Jurkat, Clone E6-1 (cell line): ENCODE measurements at places on chromosomes 16 and 17.

GRCh38 chr16:59566446-59566845 is 832.3 kb upstream of the GOT2 start:
- DNase-seq: no peak

DNA sequence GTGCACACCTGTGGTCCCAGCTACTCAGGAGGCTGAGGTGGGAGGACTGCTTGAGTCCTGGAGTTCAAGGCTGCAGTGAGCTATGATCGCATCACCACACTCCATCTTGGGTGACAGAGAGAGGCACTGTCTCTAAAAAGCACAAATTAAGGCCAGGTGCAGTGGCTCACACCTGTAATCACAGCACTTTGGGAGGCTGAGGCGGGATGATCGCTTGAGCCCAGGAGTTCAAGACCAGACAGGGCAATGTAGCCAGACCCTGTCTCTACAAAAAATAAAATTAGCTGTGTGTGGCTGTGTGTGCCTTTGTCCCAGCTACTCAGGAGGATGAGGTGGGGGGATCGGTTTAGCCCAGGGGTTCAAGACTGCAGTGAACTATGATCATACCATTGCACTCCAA is 81.6 kb downstream of the BMERB1 start:
- no peak for DNase-seq

DNA sequence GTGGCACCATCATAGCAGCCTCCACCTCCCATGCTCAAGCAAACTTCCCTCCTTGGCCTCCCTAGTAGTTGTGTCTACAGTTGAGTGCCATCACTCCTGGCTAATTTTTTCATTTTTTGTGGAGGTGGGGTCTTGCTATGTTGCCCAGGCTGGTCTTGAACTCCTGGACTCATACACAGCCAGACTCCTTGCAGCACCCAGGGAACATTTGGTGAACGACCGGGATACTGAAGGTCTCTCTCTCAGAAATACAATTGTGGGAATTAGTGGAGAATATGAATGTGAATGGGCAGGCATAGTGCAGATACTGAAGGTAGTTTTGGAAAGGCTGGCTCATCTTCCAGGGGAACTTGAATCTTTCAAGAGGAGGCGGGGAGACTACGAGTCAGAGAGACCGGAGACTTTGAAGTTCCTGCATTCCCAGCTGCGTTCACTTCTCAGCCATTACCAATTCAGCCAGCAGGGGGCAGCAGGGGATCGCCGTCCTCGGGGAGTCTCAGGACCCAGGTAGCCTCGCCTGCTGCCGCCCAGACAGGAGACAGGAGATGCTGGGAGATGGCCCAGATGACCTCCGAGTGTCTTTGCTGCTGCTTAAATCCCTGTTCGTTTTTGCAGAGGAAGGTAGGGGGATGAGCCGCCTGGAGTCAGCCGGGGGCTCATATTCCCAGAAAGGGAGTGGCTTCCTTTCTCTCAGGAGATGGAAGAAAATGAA is 68.6 kb downstream of the HAPSTR1 start:
- DNase-seq: peak; percentile 18

GRCh38 chr16:57341441-57342303 is 16.9 kb upstream of the CCL22 start:
- DNase-seq: no peak

DNA sequence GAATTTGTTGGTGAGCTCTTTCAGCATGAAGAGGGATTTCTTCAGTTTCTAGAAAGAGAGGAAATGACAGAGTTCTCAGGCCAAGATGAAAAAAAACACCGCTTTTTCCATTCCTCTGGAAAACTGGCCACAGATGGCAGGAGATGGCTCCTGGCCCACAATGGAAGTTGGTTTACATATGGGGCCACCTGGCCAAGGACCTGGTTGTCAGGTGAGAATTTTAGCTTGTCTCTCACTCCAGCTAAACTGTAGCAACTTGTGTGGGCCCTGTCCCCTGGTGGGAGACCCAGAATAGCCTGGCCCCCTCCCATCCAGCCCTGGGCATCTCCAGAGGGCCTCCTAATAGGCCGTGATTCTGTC is 33.6 kb downstream of the LGALS9 start:
- no peak for DNase-seq

DNA sequence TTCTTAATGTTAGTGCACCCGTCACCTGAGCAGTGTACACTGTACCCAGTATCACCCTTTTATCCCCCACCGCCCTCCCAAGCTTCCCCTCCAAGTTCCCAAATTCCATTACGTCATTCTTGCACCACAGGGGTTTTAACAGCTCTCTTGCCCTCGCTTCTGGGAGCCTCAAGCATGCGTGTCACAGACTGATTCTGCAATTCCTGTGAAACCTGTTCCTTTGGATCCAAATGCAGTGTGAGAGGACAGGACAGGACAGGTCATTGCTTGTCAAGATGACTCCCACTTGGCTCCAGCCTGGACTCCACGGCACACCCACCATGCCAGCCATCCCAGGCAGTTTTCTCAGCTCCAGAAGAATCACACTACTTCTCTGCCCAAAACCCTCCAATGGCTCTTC is 44.1 kb downstream of the CYB5D2 start:
- no peak for DNase-seq

DNA sequence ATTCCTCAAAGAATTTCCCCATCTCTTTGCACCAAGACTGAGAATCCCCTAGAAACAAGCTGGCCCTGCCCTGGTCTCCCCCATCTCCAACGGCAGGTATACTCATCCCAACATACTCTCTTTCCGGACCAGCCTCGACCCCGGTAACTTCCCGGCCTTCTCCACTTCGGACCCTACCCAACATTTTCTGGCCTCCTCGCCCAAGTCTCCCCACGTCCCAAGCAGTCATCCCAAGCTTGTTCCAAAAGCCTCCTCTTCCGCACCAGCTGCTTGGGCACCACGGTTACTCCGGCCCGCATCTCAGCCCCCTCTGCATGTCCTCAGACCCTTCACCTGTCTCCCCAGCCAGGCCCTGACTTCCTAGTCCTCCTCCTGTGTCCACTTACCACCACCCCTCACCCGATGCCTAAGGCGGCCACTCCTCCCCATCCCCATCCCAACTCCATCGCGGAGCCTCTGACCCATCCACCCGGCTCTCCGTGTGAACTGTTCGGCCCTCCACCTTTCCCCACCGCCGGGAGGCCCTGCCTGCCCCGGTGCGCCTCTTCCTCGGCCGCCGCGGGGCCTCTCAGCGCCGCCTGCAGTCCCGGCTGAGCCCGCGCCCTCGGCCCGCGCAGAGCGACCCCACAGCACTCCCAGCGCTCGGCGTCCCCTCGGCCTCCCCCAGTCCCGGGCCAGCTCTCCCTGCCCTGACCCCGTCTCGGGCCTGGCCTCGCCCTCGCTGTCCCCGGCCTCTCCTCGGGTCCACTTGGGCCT is 994 bp downstream of the PITPNA start:
- DNase-seq: no peak

DNA sequence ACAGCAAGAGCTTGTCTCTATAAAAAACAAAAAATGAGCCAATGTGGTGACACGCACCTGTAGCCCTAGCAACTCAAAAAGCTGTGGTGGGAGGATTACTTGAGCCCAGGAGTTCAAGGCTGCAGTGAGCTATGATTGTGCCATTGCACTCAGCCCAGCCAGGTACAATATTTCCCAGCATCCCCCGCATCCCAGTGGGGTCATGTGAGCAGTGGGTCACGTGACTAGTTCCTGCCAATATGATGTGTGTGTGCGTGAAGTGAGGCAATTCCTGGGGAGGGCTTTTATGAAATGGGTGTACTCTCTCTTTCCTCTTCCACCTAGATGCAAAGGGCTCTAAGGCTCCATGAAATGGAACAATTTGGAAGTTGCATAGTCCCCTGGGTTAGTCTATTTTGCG is 81.3 kb downstream of the GSG1L start:
- DNase-seq: peak; percentile 37

DNA sequence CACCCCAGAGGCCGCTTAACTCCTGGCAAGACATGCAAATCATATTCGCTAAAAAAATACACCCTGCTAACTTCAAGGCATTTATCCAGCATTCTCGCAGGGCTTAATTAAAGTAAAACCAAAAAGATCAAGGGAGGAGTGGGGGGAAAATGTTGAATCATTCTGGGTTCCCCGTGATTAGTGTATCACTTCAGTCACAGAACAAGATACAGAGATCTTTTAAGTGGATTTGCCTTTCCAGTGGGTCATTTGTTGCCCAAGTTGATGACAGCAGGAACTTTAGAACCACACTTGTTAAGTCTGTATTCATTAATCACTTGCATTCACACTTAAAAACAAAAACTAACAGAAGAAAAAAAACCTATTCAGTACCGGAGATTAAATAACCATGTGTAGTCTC is 17.3 kb downstream of the CRYBA1 start:
- DNase-seq: no peak

- DNase-seq: no peak
Observed at GRCh38 chr17:74276051-74276476, 2.0 kb downstream of the DNAI2 start.

- no peak for DNase-seq
Observed at GRCh38 chr17:72136692-72137091, 15.9 kb downstream of the SOX9 start.

DNA sequence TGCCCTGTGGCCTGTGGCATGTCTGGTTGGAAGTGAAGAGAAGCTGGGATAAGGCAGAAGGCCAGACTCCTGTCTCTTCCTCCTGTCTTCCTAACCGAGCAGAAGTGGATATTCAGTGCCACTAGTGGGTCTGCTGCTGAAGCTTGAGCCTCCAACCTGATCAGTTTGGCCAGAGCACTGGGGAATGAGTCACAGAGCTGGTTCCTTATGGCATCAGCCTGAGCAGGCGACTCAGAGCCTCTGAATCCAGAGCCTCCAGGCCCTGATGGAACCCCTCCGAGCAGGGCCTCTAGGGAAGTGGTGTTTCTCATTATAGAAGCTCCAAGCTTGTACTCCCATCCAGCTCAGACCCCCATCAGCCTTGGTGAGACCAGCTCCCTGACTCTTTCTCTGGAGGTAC is 2.0 kb downstream of the WSCD1 start:
- no peak for DNase-seq

DNA sequence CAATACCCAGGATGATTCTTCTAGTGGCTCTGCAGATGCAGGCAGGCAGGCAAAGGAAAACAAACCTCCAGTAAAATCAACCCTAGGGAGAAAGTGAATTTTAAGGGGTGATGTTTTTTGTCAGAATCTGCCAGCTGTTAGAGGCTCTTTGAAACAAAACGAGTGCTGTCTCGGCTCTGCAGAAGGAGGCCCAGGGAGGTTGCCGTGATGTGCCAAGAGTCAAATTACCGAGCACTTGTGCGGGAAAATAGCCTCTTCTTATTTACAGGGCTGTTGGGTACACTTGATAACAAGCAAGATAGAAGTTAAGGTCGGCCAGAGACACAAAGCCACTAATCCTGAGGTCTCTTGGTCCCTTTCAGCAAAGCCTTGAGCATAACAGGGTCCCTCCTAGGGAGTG is 68.9 kb upstream of the EEF2KMT start:
- no peak for DNase-seq

DNA sequence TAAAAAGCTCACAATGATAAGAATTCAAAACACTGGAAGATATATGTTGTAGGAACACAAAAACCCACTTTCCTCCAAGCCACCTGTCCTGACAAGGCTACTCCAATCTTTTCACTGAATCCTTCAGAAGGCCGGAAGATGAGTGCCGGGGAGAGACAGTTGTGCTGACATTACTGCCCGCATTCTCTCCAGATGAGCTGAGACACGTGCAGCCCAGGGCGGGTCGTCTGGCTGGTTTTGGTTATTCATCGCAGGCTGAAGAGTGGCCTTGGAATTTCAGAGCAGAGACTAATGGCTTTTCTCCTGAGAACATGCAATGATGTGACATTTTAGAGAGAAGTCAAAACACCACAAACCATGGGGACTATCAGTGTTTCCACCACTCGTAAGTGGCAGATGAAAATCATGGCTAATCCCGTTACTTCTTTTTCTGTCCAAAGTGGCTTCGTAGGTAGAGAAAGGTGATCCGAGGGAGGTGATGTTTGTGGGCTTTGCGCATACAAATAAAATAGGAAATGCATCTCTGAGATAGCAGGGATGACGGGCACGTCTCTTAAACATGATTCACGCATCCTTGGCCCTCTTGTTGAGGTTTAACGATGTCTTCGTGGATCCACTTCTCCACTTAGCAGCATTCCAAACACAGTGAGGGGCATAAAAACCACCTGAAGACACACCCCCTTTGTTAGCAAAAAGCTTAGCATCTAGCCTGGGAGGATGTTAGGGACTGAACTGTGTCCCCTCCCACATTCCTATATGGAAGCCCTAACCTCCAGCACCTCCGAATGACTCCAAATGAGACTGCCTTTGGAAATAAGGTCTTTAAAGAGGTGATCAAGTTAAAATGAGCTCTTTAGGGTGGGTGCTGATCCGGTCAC is 134.0 kb downstream of the IRX3 start:
- no peak for DNase-seq

GRCh38 chr16:59905606-59906005 is 1171.5 kb upstream of the GOT2 start:
- no peak for DNase-seq

DNA sequence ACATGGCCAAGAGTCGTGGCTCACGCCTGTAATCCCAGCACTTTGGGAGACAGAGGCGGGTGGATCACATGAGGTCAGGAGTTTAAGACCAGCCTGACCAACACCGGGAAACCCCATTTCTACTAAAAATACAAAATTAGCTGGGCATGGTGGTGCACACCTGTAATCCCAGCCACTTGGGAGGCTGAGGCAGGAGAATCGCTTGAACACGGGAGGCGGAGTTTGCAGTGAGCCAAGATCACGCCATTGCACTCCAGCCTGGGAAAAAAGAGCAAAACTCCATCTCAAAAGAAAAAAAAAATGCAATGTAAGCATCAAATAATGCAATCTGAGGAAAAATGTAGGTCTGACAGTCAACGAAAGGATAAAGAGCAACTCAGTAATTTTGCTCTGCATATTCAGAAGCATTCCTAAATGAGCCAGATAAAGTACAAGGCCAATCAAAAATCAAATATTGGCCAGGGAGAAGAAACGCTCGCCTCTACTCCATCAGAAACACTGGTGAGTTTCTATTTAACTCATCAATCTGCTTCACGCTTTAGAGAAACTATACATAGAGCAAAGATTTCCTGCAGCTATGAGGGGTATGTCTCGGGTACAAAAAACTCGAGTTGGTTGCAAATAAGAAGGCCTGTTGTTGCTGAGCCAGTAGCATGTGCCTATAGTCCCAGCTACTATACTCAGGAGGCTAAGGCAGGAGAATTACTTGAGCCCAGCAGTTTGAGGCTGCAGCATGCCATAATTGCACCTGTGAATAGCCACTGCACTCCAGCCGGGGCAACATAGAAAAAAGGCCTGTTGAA is 3.7 kb downstream of the TXNDC11 start:
- no peak for DNase-seq

- no peak for DNase-seq
Observed at GRCh38 chr17:6448473-6448872, 4.2 kb downstream of the PIMREG start.

DNA sequence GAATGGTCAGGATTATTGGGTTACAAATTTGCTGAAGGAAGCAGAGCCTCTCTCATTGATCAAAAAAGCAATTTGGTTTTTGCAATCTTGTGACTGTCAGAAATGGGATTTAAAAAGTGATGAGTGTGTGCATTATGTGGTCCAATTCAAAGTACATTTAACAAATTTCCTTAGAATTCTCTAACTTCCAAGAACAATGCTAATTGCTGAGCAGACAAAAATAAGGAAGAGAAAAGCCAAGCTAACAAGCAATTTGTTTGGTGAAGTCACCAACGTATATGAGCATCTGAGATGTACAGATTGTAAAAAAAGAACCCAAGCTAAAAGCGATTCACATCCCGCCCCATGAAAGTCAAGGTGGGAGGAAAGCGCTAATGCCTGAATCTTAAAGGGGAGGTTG is 1643.9 kb downstream of the CDH8 start:
- no peak for DNase-seq
